Occipital lobe (tissue), 3 donors: ENCODE measurements at places on chromosomes 1 and 21.

GRCh38 chr1:20291645-20292084, 990 bp downstream of the VWA5B1 start:
- DNase-seq: no peak

DNA sequence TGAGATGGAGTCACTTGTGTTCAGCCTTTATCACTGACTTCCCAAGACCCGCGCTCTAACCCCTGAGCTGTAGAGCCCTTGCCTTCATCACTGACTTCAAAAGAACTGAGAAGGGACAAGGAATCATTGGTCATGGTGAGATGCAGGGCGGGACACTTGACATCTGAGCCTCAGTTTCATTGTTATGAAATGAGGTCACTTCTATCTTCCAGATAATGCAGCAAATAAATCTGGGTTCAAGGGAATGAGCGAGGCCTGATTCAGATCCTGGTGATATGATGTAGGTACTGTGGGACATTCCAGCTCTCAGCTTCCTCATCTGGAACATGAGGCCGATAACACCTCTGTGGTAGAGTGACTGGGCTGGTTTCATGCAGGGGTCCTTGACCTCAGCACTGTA, 13.8 kb downstream of the KAZN start:
- DNase-seq: no peak

GRCh38 chr21:36854391-36854790, 112.1 kb downstream of the HLCS start:
- DNase-seq: peak; percentile 17

DNA sequence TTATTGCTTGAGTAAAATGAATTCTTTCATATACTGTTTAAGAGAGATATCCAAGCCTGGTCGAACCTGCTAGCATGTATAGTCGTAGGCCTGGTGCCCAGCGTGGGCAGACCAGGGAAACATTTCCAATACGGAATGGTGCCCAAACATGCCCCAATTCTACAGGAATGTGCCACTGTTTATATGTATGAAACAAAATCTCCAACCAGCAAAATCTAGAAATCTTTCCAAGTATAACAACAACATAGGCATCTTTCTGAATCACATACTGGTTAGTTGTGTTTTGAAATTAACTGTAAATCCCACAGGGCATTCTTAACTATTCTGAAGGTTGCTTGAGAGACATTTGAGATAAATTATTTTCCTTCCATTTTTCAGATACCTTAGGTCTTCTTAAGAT, 17.0 kb upstream of the ABCD3 start:
- no peak for DNase-seq

DNA sequence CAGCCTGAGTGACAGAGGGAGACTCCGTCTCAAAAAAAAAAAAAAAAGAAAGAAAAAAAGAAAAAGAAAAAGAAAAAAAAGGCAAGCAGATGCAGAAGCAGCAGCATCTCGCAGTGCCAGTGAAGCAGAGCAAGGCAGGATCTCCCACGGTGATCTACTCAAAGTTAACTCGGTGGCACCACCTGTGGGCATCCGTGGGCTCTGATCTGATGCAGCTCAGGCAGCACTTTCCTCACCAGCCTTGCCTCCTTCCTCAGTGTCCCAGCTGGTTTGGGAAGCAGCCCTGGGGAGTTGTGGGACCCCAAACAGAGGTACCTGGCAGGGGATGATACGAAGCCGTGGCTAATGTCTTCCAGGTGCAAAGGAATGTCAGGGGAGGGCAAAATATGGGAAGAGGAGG, 104.3 kb upstream of the KRTAP19-8 start:
- DNase-seq: no peak

DNA sequence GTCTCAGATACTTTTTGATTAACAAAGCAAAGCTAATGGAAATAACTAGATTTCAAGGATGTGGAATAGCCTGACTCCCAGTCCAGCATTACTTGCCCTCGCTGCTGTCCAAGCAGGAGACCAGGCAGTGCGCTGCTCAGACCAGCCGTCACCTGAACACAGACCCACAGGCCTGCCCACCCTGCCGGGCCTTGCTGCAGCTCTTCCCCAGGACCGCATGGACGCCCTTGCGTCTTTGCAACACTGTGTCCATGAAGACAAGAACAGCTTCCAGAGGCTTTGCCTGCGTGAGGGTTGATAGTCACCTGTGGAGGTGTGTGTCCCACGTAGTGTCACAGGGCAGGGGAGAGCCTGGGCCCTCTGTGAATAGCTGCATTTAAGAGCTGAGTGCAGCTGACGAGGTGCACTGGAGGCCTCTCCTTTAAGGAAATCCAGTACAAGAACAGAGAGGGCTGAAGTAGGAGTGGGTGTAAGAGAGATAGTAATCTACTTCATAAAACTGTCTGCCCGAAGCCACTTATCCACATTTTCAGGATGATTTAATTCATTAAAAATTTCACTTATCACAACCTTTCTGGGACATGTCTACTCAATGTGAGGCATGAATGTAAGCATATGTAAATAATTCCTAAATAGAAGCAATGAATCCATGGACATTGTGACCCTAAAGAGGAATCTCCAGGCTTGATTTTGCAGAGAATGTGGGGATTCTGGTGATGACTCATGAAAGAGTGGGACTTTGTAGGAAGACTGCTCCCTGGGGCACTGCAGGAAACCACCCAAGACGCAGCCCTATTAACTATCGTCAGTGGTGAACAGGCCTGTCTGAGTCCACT, 176.2 kb upstream of the RAB4A start:
- no peak for DNase-seq

- no peak for DNase-seq
Observed at GRCh38 chr1:174837386-174837785, 162.4 kb upstream of the CACYBP start.

DNA sequence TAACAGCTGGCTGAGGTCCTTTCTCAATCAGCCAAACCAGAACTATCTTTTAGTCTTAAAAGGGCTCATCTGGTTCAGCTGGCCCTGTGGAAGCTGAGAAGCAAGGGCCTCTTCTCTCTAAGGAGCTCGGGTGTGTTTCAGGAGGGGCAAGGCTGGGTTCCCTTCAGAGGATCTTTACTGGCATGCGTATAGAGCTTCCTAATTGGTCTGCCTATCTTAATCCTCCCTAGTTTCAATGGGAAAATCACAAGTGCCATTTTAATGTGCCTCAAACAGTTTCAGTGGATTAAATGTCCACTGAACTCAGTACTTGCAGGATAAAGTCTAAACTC, 81.5 kb upstream of the LBR start:
- DNase-seq: no peak

- DNase-seq: no peak
Observed at GRCh38 chr1:6137758-6138157, 42.4 kb downstream of the CHD5 start.

DNA sequence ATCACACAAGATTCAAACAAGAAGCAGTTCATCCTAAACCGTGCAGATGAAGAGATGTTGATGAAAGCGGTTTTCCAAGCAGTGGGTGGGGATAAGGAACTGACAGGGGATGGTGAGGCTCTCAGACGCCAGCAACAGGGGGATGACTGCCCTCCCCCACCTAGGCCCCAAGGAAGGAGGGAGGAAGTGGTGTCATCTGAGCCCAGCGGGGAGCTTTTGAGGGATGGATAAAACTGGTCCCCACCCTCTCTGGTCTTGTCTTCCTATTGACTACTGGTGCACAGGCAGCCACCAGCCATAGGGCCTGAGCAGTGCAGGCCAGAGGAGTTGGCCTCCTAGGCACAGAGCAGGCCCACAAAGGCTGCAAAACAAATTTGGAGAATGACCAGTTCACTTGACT, 175.5 kb downstream of the HUNK start:
- no peak for DNase-seq

DNA sequence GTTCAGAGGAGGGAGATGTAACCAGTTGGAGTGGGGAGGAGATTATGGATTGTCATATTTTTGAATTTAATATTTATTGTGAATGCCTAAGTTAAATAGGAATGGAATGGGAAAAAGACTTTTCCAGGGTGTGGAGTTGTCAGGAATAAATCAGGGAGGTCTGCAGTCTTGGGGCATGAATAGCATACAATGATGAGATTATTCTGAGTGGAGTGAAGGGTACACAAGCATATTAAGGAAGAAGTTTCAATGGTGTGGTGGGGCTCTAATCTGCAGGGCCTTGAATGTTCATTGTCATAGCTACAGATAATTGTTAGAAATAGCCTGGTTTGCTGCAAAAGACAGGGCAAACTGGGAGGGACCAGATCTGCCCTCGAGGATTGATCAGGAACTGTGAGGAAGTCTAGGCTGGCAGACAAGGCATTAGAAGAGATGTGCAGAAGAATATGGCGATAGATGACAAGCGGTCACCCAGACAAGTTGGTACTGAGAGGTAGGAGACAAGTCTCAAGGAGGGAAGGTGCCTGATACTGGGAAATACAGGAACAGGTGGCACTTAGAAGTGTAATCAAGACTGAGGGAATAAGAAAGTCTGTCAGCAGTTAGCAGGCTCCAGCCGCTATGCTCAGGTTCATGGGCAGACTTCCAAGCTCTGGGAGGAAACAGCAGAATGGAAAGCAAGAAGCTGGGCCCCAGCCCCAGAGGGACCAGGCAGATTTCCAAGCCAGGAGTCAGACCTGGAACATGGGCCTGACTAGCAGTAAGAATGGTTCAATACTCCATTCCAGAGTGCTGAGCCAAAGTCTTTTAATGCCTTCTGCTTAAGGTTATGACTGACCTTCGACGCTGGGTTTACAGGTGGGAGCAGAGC, 20.9 kb upstream of the RGL1 start:
- no peak for DNase-seq
